ENCODE measurements at places on chromosomes 1 and 21. TPM values are rescaled to one million over a fixed set of nuclear protein-coding genes. Genes with fewer than 3 reads are reported as not detected.

MROH7 gene
- total RNA-seq: 0.53 TPM

ACTL8 gene
- total RNA-seq: 0.14 TPM

MAN1C1 gene
- 15.3 TPM for total RNA-seq

RNU1-2 gene
- 1,722 TPM for total RNA-seq

CBS gene
- 13.9 TPM for total RNA-seq

SLX9 gene
- total RNA-seq: 25.3 TPM

PDPN gene
- not detected for total RNA-seq

AXDND1 gene
- 0.36 TPM for total RNA-seq

MANEAL gene
- total RNA-seq: 3.1 TPM

ACKR1 gene
- not detected for total RNA-seq

TLCD4 gene
- 0.34 TPM for total RNA-seq

MRAP gene
- not detected for total RNA-seq

KCNJ15 gene
- total RNA-seq: 1.5 TPM

RO60 gene
- 48.2 TPM for total RNA-seq

CYP4A22 gene
- not detected for total RNA-seq

RGS4 gene
- not detected for total RNA-seq

PSRC1 gene
- 23.9 TPM for total RNA-seq

ESPN gene
- total RNA-seq: 1.9 TPM

RNU1-3 gene
- 1,722 TPM for total RNA-seq

RHOC gene
- 81.8 TPM for total RNA-seq

SERTAD4 gene
- not detected for total RNA-seq

OR2T11 gene
- not detected for total RNA-seq

CELSR2 gene
- total RNA-seq: 0.39 TPM

DDX59 gene
- 24.1 TPM for total RNA-seq

HCN3 gene
- total RNA-seq: 3.9 TPM

NAV1 gene
- 3.1 TPM for total RNA-seq

KIF2C gene
- 228 TPM for total RNA-seq

KCNA10 gene
- not detected for total RNA-seq

RNPEP gene
- total RNA-seq: 43.8 TPM

KDM1A gene
- total RNA-seq: 27.3 TPM

IGSF5 gene
- not detected for total RNA-seq

PRKAA2 gene
- not detected for total RNA-seq

All from activated naive CD4-positive, alpha-beta T cell treated with anti-CD3 and anti-CD28 coated beads, Interleukin-2, amount 50 U/mL, for 72 hours (primary cell).